ENCODE measurements at places on chromosomes 6 and 20.
A peak's percentile ranks its signal among the peaks of the same experiment; 100 is the strongest.

GRCh38 chr6:106764353-106764980 lies 135.1 kb downstream of the QRSL1 start:
- DNase-seq: no peak

GRCh38 chr20:56637576-56637975 lies 8.5 kb downstream of the TFAP2C start:
- DNase-seq: no peak

DNA sequence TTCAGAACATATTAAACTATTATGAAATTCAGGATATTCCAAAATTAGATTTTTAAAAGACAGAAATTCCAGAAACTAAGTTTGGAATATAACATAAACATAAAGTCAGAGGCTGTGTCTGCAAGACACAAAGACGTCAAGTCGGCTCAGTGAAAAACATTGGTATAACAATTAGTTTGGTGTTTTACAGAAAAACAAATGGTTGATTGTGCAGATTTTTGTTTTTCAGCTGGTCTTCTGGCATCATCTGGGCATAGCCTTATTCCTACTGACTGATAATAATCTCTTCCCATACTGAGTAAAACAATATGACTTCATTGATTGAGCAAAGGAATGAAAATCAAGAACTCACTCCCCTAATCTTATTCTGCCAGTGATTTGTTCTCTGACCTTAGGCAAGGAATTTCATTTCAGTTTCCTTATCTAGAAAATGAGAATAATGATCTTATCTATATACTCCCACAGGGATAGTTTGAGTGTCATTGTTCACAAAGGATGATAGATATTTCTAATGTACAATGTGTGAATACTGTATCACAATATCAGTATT lies 84.3 kb downstream of the FRK start:
- DNase-seq: no peak

GRCh38 chr6:90468080-90468479 lies 118.8 kb downstream of the MAP3K7 start:
- no peak for DNase-seq

GRCh38 chr20:33351696-33352095 lies 49.6 kb downstream of the CDK5RAP1 start:
- DNase-seq: no peak

GRCh38 chr6:13139119-13139518 lies 189.2 kb downstream of the TBC1D7 start:
- DNase-seq: no peak

- peak; percentile 30 for DNase-seq
Observed at GRCh38 chr20:2402271-2402980, 21.7 kb downstream of the TGM6 start.

- DNase-seq: no peak
Observed at GRCh38 chr6:139198529-139199288, 63.8 kb downstream of the HECA start.

- no peak for DNase-seq
Observed at GRCh38 chr6:97656236-97656635, 373.2 kb upstream of the MMS22L start.

DNA sequence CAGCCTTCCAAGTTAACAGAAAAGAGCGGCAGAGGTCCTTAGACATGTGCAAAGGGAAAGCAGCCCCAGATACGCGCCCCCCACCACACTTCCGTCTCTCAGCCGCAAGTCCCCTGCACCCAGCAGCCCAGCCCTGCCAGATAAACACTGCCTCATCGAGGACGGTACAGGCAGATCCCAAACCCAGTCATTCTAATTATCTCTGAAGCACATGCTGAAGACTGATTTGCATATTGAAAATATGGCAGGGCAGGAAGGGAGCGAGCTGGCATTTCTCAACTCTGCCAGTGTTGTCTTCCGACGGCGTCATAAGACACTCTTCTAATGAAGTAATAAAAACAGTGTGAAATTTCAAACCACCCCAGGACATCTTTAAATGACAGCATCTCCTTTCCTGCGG lies 122.8 kb upstream of the CDH4 start:
- DNase-seq: no peak

GRCh38 chr6:154754152-154754551 lies 20.9 kb downstream of the SCAF8 start:
- DNase-seq: no peak

DNA sequence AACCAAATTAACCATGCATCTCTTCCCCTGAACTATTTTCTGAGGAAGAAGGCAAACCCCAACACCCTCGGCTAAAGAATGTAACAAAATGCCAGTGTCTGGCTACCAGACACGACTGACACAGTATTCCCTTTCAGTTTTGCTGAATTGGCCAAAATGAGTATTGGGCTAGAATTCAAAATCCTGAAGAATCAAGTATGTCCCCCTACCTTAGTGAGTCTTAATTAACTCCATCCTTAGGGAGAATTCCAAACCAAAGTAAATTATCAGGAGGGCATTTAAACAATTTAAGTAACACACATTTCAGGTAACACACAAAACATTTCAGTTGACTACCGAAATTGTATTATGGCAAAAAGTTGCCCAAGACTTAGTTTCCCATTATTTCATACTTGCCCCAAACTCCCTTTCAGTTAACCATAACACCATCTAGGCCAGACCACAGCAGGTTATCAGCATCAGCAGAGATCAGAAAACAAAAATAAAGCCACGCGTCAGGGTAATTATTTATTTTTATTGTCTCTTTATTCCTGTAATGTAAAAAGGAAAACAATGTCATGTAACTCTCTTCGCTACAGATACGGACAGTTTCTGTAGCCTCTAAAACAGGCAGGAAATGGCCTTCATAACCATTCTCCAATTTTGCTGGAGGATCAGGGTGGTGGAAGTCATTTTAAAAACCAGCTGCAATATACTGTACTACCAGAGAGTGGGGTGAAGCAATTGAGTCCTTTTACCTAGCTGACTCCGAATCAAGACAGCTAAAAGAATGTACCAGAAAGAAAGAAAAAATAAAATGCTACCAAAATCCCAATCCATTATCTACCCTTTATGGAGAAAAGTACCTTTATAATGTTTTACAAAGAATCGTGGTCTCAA lies 1.9 kb downstream of the SNX5 start:
- no peak for DNase-seq

DNA sequence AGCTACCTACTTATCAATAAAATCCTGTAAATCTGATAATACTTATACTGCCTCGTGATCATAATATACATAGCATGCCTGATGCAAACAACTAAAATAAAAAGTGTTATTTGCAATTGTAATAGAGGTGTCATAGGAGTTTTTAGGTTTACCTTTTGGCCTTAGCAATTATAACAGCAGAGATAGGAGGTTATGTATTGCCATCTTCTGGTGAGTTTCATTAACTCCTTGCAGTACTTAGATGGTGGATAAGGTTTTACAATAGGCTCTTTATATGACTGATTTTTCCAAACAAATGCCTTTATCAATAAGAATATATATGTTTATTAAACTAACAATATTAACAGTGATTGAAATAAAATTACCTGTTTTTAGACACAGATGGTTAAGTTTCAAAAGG lies 27.8 kb upstream of the MYCT1 start:
- no peak for DNase-seq

DNA sequence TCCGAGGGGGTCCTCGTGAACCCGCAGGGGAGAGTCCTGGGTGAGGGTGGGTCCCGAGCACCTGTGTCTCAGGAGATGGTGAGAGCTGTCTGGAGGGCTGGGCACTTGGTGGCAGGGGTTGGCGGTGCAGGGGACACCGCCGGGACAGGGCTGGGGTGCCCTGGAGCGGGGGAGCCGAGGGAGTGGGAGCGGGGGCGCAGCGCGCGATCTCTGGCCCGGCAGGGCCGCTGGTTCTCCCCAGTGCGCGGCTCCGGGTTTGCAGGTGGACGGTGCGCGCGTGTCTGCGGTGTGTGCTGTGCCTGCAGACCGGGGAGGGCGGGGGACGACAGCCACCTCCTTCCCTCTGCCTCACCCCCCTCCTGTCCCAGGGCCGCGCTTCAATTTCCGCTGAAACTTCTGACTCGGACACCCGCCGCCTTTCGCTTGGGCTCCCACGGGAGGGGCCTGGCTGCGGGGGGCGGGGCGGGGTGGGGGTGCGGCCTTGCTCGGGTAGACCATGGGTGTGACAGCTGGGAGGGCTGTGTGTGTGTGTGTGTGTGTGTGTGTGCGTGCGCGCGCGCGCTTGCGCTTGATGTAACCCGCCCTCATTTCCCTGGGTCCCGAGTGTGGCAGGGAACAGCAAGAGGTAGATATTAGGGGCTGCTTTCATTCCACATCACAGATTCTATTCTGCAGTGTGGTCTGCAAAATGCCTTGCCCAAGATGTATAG lies 1.2 kb downstream of the TRIB3 start:
- DNase-seq: peak; percentile 50

GRCh38 chr20:11136691-11137090 lies 462.9 kb upstream of the JAG1 start:
- no peak for DNase-seq

DNA sequence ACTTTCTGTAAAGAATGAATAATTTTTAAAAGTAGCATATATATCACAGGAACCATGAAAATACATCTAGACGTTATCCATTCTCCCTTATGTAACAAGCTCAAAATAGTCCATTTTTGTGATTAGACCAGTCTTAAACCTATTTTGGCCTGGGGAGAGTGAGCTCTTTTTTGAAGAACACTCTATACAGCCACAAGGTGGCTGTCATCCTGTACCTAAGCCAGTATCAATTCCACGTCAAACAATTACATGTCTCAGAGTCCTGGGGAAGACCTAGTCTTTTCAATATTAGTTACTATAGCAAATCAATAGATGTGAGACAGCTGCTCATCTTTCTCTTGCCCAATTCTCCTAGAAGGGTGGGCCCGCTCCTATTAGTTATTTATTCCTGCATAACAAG lies 28.4 kb downstream of the FBXO5 start:
- DNase-seq: no peak

DNA sequence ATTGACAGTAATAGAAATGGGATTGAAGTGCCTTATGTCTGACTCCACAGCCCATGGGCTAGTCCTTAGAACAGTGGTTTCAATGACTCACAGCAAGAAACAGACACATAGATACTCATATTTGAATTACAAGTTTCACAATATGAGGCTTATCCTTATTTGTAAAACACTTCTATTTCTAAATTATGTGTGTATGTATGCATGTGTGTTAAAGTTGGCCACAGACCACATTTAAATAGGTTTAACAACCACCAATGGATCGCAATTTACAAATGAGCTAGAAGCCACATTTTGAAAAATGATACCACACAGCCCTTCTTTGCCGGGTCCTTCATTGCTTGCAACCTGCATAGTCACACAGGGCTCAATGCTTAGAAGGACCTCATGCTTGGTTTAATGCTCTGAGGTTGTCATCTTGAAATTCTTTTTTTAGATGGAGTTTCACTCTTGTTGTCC lies 157.8 kb upstream of the PREP start:
- no peak for DNase-seq

DNA sequence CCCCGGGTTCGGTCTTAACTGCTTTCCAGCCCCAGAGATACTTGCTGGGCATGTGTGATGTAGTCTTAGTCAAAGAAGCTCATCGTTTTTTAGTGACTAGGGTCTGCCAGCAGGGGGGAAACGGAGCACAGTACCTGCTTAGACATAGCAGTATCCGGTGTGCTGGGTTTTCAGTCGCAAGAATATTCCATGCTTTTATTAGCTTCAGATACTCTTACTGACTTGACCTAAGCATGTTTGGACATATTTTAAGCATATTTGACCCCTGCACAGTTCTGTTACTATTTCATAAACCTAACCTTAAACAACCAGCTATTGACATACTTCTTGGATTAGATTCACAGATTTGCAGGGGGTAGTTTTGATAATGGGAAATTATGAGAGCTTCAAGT lies 3.0 kb downstream of the E2F3 start:
- no peak for DNase-seq

DNA sequence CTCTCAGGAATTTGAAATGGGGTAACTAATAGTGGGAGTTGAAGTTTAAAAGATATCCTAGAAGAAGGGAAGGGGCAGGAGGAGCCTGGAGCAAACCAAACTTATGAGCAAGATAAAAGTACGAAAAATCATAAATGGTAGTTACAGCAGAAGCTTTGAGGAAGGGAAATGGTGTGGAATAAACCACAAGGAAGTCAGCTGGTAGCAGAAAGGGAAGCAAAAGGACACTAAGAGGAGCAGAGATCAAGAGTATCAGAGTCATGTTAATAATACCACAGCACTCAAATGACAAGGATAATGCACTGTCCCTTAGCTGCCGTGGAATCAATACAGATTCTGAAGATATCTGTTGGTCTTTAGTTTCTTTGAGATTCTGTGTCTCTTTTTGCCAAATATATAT lies 44.9 kb upstream of the CCDC28A start:
- no peak for DNase-seq

DNA sequence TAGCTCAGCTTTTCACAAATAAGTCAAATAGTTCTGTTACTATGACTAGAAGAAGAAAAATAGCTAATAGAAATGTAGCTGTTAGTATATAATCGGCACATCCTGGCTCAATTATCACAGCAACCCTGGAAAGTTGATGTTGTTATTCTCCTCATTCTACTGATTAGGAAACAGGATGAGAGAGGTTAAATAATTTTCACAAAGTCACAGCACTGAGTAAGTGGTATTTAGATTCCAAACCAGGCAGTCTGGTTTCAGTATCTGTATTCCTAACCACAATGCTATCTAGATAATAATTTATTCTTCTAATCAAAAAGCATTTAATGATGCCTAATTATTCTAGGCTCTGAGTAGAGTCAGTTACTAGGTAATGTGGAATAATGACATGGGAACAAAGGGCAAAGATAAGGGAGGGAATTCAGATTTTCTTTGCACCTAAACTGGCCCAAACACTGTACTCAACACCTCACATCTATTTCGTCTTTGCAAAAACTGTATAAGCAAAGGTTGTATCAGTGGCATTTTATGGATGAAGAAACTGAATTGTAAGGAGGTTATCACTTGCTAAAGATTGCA lies 51.3 kb downstream of the PDE7B start:
- no peak for DNase-seq

DNA sequence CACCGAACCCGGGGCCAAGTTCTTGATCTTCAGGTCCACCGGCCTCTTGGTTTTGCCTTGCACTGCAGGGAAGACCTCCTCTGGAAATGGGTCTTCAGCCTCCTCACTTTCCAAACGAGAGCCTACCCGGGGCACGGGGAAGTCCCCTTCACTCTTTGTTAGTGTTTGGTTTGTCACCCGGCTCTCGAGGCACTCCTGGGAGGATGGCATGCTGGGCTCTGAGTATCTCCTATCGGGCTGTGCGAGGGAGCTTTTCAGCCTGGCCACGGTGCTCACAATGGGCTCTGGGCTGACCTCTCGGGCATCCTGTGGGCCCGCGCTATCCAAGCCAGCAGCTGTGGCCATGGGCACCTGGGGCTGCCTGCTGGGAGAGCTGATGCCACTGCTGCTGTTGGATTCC lies 8.1 kb downstream of the TAGAP start:
- DNase-seq: no peak

- DNase-seq: no peak
Observed at GRCh38 chr6:6801635-6802218, 213.2 kb downstream of the LY86 start.

All from amniotic stem cell (primary cell).